MM.1S (cell line): ENCODE measurements at places on chromosomes 11 and 22.

- no peak for DNase-seq
Observed at GRCh38 chr11:72700146-72700545, 25.9 kb upstream of the PDE2A start.

- no peak for DNase-seq
Observed at GRCh38 chr11:33490842-33491370, 209.7 kb downstream of the C11orf91 start.

DNA sequence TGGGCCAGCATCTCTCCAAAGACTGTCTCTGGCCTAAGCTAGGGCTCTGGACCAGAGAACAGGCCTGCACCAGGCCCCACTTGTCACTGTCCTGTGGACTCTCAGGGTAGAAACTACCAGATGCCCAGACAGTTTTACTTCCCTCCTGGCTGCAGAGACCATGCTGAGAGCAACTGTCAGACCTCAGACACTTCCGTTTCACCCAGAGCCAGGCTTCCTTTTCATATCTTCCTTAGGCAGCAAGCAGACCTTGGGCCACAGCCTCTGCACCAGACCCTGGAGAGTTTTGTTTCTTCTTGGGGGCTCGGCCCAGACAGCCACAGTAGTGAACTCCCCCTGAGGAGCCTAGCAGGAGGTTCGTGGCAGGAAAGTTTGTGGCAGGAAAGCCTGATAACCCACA is 12.1 kb upstream of the FCHSD2 start:
- DNase-seq = peak; percentile 93

DNA sequence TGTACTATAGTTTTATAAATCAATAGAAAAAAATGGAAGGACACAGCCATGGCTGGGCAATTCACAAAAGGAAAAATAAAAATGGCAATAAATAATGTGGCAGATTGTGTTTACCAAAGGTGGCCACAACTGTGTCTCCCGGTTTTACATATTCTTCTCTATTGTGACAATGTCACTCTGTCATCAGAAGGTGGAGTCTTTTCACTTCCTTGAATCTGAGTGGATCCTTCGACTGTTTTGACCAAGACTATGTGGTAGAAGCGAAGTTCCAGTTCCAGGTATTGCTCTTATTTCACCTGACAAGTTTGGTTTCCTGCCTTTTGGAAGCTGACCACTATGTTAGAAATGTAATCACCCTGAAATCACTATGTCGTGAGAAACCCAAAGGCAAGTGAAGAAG is 31.0 kb upstream of the HSD17B12 start:
- DNase-seq = no peak

- peak; percentile 51 for DNase-seq
Observed at GRCh38 chr11:122882857-122883645, 492 bp downstream of the JHY start.
